ENCODE measurements at places on chromosomes 5 and 9.

- no peak for DNase-seq
Observed at GRCh38 chr9:7640231-7640630, 159.3 kb downstream of the DMAC1 start.

- no peak for DNase-seq
Observed at GRCh38 chr5:113382731-113383130, 52.1 kb downstream of the TSSK1B start.

GRCh38 chr9:114100536-114100935 is 1.4 kb upstream of the KIF12 start:
- no peak for DNase-seq

GRCh38 chr5:56517011-56517416 is 283.9 kb upstream of the ANKRD55 start:
- no peak for DNase-seq

DNA sequence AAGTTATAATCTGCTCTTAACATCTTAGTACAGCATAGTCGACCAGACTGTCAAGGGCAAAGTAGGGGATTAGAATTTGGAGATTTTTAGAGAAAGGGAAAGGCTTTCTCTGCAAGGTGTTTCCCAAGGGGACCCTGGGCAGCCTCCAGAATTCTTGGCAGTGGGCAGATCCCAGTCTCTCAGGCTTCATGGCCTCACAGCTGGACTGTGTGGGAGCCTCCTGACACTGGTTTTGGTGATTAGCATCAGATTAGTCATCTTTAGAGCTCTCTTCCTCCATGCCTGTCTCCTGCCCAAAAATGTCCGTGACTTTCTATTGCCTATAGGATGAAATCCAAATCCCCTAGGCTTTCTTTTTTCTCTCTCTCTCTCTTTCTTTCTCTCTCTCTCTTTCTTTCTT is 370.7 kb downstream of the ZSWIM6 start:
- DNase-seq, result no peak

GRCh38 chr5:168217497-168217896 is 73.9 kb upstream of the WWC1 start:
- no peak for DNase-seq

DNA sequence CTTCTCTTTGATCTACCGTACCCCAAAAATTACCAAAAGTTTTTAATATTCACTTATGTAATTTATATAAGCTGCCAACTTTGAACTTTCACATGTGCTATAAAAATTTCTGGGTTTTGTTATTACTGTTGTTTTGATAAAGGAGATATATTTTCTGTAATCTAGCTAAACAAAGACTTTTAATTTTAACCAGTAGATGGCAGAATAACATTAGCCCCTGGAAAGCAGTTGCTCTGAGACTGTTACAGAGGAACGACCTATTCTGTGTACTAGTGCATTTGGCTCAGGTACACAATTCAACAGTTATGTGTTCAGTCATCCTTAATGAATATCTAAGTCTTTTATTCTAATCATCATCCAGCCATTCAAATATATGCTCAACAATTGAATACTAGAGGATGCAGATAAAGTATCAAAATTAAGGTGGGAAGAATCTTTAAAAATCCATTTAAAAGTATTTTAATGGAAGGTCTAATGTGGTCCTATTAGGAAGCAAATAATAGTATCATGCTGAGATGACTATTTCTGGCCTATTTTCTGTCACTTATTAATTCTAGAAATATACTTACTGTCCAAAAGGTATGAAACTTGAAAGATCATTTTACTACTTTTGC is 8.6 kb downstream of the KLHL9 start:
- DNase-seq, result no peak

DNA sequence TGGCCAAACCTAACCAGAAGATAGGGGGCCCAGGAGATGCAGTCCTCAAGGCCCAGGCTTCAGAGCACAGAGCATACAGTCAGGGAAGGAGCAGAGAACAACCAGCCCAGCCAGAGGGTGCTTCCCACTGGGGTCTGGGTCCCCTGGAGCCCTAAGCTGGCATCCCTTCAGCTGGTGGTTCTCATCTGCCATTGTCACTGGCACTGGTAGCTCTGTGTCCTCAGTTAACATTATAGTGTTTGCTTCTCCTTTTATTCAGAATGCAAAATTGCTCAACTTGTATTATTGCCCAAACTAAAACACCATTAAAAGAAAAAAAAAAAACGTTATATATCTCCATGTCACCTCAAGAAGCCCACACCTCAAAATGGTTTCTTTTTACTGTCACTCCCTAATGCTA is 219.2 kb downstream of the ENC1 start:
- no peak for DNase-seq

- DNase-seq, result no peak
Observed at GRCh38 chr9:421896-422295, 207.2 kb downstream of the DOCK8 start.
